ENCODE measurements at places on chromosomes 5 and 9.

DNA sequence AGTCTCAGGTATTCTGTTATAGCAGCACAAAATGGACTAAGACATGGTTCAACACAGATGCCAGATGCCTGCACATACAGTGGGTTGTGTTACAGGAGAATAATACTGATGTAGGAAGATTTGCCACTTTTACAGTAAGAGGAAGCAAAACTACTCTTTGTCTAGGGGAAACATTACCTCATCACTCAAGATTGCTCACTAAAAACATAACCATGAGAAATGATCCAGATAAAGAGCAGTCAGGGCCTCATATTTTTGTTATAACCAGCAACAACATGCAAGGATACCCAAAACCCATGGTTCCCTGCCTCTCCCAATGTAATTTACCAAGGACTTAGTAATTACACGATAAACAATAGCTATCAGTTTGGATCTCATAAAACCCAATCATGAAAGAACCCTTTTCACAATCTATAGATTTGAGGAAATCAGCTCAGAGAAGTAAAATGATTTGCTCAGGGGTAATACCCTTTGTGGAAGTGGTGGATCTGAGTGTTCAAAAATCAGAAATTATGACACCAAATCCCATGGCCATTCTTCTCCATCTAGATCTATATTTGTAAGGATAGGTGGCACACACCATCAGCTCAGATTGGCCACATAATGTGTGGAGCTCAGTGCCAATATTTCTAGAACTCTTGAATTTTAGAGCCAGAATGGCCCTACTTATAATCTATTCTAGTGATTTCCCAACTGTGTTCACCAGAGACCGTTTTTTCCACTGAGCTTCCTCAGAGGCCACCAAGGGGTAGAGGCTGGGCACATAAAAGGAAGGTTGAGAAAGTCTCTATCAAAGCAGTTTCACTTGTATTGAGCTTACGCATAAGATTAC, 27.8 kb downstream of the DPYSL3 start:
- no peak for DNase-seq

DNA sequence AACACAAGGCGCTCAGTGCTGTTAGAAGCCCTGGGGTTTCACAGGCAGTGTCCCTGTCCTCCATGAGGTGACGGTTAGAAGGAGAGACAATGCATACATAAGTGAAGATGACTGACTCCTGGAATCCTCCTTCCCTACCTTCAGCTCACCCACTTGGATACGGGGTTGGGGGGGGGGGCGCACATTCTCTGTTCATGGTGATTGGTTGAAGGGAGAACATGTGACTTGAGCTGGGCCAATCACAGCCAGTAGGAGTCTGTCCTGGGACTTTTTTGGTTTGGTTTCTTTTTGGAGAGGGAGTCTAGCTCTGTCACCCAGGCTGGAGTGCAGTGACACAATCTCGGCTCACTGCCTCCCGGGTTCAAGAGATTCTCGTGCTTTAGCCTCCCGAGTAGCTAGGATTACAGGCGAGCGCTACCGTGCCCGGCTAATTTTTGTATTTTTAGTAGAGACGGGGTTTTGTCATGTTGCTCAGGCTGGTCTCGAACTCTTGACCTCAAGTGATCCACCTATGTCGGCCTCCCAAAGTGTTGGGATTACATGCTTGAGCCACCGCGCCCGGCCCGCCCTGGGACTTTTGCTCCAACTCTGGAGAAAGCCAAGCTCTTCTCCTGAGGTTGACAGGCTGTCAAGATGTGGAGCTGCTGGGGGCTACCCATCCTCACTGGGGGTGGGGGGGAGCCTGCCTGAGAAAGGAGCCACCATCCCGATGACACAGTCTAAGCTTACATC, 30.8 kb downstream of the SH3PXD2B start:
- no peak for DNase-seq

DNA sequence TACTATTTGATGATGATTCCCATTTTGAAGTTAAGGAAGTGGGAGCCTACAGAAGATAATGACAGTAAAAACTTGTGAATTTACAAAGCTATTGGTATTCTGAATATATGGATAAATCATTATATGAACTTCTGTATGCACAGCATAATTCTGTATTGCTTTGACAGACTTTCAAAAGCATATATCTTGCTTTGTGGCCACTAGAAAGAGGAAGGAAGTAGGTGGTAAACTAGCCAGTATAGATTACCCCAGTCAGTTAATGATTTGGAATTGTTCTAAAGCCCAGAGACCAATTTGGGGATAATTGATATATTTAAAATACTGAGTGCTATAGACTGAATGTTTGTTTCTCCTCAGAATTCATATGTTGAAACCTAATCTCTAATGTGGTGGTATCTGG, 53.0 kb downstream of the NR2F1 start:
- no peak for DNase-seq

DNA sequence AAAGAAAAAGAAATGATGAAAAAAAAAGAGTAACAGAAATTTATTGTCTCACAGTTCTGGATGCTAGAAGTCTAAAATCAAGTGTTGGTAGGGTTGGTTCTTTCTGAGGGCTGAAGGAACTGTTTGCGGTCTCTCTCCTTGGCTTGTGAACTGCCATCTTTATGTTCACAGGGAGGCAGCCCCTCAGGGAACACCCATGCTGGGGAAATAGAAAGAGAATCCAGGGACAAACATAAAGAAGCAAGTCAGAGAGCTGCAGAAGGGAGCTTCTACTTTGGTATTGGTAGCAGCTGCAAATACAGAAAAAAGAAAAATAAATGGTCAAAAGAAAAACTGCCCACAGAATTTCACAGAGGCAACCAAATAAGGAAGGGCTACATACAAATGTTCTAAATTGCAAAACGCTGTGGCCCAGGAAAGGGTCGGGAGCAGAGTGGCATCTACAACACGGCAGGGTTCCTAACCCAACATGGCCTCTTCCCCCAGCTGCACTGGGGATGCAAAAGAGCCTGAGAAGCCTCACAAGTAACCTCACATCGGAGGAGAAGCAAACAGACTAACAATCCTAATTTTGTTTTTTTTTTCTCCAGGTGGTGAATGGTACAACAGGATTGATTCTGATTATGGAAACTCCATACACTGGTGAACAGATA, 37.4 kb downstream of the ELOVL7 start:
- no peak for DNase-seq

GRCh38 chr5:74497706-74498105, 142.8 kb downstream of the ENC1 start:
- DNase-seq = no peak

- no peak for DNase-seq
Observed at GRCh38 chr5:179306191-179307012, 38.9 kb downstream of the ADAMTS2 start.

DNA sequence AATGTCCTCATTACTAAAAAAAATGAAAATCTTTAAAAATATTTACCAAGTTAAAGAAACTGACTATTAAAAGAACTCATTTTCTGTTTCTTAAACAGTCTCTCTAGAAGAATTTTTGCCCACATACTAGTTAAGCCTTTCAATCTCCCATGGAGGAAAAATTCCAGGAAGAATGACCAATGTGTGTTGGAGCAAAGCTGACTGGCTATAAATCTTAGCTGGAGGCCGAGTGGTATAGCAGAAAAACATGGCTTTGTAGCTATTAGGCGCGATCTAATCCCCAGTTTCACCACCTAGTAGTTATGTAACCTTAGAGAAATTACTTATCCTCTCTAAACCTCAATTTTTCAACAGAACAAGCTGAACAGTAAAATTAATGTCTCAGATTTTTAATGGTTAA, 135.5 kb upstream of the PRLR start:
- DNase-seq = no peak

DNA sequence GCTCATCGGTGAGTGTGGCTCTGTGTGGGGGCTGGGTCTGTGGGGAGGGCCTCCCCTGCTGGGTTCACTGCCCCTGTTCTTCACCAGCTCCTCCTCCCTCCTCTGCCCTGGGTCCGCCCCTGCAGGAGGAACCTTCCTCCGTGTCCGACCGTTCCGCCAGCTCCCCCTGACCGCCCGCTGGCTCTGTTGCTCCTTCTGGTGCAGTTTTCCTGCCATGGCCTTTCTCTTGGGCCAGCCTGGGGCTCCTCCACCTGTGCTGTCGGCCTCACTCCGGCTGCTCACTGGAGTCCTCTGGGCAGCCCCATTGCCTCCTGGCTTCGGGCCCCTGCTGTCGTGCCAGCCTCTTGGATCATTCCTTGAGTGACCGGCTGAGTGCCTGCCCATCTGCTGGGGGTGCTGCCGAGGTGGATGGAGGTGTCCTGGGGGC, 12.3 kb downstream of the RNU6ATAC start:
- no peak for DNase-seq

DNA sequence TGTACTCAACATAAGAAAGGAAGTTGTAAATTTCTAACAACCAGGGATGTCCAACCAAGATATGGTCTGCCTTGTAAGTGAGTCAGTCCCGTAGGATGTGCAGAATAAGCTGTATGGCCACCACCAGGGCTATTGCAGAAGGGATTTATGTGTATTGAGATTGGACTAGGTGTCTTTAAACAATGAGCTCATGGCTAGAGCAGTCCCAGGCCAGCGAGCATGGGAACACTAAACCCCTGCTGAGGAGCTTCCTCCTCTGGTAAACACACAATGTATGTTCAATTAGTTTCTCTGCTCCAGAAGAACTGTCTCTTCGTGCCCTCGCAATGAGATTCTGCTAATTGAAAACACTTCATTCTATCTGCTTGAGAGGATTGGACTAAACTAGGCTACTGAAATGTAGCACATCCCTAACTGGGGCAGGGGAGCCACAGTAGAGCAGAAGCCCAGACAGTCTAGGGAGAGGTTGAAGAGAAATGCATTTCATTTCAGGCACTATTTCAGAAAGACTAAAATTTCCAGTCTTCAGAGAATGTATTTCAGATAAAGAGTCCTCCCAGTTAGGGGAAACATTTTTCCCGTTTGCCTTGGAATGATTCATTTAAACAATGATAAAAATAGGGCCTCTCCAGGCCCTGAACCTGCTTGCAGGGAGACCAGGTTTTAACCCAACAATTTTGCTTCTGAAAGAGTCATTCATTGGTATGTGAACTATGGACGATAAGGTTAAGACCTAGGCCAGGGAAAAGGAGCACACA, 154.7 kb downstream of the FAM114A2 start:
- peak; percentile 34 for DNase-seq

DNA sequence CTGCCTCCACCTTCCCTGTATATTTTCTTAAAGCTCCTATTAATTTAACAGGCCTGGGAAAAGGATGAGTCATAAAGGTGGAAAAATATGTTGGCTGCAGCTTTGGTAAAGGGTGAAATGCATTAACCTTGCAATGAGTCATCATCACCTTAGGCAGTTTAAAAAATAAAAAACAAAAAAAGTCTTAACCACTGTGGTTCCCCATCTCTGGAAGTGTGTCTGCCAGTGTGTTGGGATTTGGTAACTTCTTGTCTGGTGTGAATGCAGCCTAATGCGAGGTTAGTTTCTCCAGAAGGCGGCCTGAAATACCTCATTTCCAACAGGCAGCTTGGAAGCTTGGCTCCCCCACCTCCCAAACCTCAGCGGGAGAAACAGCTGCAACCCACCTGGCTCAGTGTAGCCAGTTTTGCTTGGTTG, 265.3 kb upstream of the GAS1 start:
- DNase-seq = no peak

GRCh38 chr5:39624268-39624886, 199.6 kb upstream of the DAB2 start:
- no peak for DNase-seq

- no peak for DNase-seq
Observed at GRCh38 chr5:68253624-68254585, 38.3 kb downstream of the PIK3R1 start.

DNA sequence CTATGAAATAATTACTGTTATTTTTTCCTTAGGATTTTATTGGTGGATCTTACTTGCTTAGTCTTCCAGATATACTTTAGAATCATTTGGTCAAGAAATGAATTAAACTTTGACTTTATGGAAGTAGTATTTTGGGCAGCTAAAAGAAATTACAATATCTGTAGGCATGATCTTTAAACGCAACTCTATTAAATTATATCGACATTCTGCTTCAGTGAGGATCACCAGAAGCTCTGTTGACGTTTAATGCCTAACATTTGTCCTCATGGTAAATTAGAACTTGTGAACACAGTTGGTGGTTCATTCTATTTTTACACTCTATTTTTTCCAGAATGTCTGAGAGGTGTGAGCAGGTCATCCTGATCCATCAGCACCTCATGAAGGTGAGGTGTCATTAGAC, 211.6 kb downstream of the TMEM167A start:
- no peak for DNase-seq

GRCh38 chr9:129889122-129889940, 54.1 kb downstream of the USP20 start:
- DNase-seq = no peak

- DNase-seq = no peak
Observed at GRCh38 chr9:122606587-122606986, 8.0 kb upstream of the OR1Q1 start.

DNA sequence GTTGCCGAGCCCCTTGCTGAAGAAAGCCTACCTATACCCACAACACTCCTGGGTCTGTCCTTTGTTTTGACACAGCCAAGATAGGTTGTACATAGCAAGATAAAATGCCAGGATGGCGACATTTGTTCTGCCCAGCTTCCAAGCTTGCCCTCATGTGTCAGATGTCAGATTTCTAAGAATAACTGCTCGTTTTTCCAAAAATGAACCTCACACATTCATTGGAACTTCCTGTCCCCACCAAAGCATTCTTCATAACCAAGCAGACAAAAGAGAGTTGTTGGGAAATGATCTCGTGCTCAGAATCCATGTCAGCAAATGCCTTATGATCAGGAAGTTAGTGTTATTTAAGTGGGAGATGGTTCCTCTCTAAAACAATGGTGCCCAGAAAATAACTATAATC, 210.1 kb downstream of the ZNF608 start:
- no peak for DNase-seq

GRCh38 chr9:79574136-79574535, 2.4 kb downstream of the TLE4 start:
- DNase-seq = no peak

DNA sequence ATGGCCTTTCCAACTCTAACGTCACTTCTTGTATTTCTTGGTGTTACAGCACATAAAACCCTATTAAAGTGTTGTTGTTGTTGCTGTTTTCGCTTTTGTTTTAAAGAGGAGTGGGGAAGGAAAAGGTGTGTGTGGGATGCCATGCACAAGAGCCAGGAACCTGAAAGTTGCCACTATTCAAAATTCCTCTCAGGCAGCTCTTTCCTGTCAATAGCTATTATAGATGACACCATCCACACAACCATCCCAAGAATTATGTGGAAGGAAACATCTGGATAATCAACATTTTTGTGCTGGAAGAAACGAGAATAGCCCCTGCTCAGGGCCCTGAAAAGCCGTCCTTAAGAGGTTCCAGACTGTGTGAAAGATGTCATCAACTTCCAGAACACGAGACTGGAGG, 79.3 kb downstream of the SHB start:
- DNase-seq = no peak

- DNase-seq = no peak
Observed at GRCh38 chr9:133057553-133057952, 4.2 kb upstream of the CEL start.

- no peak for DNase-seq
Observed at GRCh38 chr9:124078641-124079040, 67.1 kb downstream of the LHX2 start.

- no peak for DNase-seq
Observed at GRCh38 chr9:98610711-98611110, 98.0 kb downstream of the GABBR2 start.
